Dorsolateral prefrontal cortex (tissue), 122 donors: ENCODE measurements at places on chromosomes 5 and 9.

GRCh38 chr9:87640385-87640795 lies 85.5 kb upstream of the CTSL start:
- DNase-seq, result no peak

- DNase-seq, result no peak
Measured at GRCh38 chr9:18717759-18718158, 243.8 kb downstream of the ADAMTSL1 start.

DNA sequence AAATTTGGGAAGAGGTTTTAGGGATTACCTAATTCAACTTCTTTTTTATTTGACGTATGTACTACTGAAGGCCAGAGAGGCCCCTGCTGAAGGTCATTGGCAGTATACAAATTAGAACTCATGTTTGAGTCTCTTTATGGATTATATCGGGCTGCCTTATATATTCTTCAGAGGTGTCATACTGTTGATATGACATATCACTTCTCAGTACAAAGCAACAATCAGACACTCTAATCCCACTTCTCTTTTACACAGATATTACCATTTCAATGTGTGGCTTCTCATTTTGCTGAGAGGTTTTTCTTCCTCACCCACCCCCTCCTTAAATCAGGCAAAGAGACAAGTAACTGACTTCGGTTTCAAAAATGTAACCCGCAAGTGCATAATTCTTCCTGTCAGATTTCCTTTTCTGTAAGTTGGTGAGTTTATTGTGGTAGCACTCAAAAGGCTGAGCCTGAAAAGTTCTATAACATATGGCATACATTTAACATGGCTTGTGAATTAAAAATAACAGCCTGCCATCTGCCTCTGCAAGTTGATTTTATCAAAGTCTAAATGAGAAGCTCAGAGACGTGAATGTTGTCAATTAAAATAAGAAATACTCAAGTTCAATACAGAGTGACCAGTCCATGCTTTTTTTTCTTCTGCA lies 163.6 kb upstream of the RORB start:
- DNase-seq, result no peak

- no peak for DNase-seq
Measured at GRCh38 chr9:29144476-29144875, 1571.2 kb upstream of the C9orf72 start.
